H1 (cell line): ENCODE measurements at places on chromosomes 11 and 22. TPM values are rescaled to one million over a fixed set of nuclear protein-coding genes. Genes with fewer than 3 reads are reported as not detected.

- no peaks in the 10 kb centered on the region for H3K4me1 ChIP-seq
- DNase-seq: no peak
- H3K36me3 ChIP-seq: no peaks in the 10 kb centered on the region
- no peak within 1 kb of the TSS; the same call in 1 of the 2 replicates for H3K4me3 ChIP-seq
- H3K27me3 ChIP-seq: no peaks in the 10 kb centered on the region
Observed at GRCh38 chr11:72191961-72192381, at the start of gene FOLR1. Gene FOLR1, plus strand, starts transcription at chr11:72192140. Its CDS starts 34 bp downstream, at chr11:72192174.

Gene POTEH
- total RNA-seq: not detected in 2 replicates

Gene ASRGL1
- 23.5 and 27.2 TPM in 2 replicates for total RNA-seq

DNA sequence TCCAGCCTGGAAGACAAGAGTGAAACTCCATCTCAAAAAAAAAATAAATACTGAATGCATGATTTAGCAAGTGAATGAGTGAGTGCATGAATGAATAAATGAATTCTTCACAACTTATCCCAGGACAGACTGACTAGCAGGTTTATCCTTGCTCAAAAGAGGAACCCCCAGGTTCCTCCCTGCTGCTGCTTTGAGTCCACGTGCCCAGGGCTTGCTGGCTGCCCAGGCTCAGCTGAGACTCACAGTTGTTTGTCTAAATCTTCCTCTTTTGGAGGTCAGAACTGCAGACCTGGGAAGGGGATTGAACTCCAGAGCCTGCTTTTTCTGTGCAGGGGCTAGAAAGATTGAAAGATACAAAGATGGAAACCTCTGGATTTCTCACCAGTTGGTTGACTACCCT is 117.4 kb upstream of the TMEM45B start:
- no peak overlapping the region for H3K4me3 ChIP-seq
- no peak for DNase-seq
- no peak overlapping the region for H3K27ac ChIP-seq
- H3K27me3 ChIP-seq: peaks cover 4% of the 10 kb centered on the region
- no peaks in the 10 kb centered on the region for H3K4me1 ChIP-seq
- no peaks in the 10 kb centered on the region for H3K36me3 ChIP-seq

GRCh38 chr22:42116848-42117424 is 13.7 kb downstream of the CYP2D6 start:
- H3K4me3 ChIP-seq: no peak overlapping the region
- DNase-seq: no peak
- H3K4me1 ChIP-seq: no peaks in the 10 kb centered on the region; the same call in 1 of the 2 replicates
- H3K27me3 ChIP-seq: no peaks in the 10 kb centered on the region; the same call in 1 of the 2 replicates

- H3K36me3 ChIP-seq: no peaks in the 10 kb centered on the region
- no peak for DNase-seq
- H3K27ac ChIP-seq: peak overlapping the region; percentile 68
Observed at GRCh38 chr11:118928870-118929500, 3.3 kb upstream of the BCL9L start.

DNA sequence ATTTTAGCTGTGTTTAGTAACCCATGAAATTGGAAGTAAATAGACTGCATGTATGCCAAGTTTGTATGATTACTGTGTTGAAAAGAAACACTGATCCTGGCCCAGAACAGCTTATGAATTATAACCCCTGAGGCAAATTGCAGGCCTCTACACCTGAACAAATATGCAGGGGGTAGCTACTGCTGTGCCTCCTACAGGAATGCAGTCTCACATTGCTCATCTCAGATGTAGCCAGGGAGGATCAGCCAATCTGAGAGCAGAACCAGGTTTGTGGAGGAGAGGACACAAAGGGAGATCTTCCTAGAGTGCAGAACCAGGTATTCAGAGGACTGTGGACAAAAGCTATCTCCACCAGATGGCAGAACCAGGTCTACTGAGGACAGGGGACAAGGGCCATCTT is 442.2 kb upstream of the DDI1 start:
- H3K36me3 ChIP-seq: no peaks in the 10 kb centered on the region
- H3K27ac ChIP-seq: no peak overlapping the region
- H3K4me1 ChIP-seq: no peaks in the 10 kb centered on the region
- no peak overlapping the region for H3K4me3 ChIP-seq
- no peak for DNase-seq

Gene HSPB2
- 0.32 and 1.0 TPM in 2 replicates for total RNA-seq

DNA sequence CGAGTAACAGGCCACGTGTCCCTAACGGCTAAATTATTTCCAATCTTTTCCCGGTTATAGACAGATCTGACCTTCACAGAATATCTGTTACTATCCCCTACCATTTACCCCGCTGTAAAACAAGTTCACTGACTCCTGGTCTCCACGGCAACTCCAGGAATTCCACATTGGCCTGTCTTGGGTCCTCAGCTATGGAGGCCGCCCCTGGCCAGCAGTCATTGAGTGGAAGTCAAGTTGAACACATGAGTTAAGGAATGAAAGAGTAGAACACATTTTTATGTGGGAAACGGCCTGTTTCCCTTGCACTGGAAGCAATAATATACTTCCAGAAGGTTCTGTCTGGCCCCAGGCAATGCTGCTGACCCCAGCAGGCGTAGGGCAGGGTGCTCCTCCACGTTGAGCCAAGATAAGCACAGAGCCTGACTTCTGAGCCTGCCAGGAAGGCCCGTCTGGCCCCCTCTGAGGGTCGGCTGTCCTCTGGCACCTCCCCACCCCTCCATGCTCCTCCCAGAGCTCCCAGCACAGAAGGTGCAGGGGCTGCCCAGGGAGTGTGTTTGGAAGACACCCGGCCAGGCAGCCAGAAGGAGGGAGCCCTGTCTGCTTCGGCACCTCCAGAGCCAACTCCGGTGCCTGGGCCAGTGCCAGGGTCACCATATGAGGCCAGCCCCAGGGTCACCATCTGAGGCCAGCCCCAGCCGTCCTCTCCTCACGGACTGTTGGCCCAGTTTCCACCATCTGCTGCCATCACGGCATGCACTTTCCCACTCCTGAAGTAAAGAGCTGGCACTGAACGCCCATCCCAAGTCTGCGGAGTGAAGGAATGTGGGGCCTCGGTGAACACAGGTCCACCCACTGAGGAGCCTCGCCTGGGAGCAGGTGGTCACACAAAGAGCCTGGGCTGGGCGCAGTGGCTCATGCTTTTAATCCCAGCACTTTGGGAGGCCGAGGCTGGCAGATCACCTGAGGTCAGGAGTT is 813.2 kb downstream of the BRD1 start:
- peak; percentile 37 for DNase-seq
- no peaks in the 10 kb centered on the region; the same call in 1 of the 2 replicates for H3K4me1 ChIP-seq
- no peak overlapping the region for H3K4me3 ChIP-seq
- no peaks in the 10 kb centered on the region for H3K36me3 ChIP-seq

- H3K27ac ChIP-seq: no peak overlapping the region
- H3K4me1 ChIP-seq: no peaks in the 10 kb centered on the region
- H3K4me3 ChIP-seq: no peak overlapping the region
- no peaks in the 10 kb centered on the region for H3K36me3 ChIP-seq
- H3K27me3 ChIP-seq: no peaks in the 10 kb centered on the region
Observed at GRCh38 chr22:48423481-48423911, 1404.2 kb downstream of the BRD1 start.
